NCI-H2081 (cell line): ENCODE measurements at places on chromosomes 11 and 22.

DNA sequence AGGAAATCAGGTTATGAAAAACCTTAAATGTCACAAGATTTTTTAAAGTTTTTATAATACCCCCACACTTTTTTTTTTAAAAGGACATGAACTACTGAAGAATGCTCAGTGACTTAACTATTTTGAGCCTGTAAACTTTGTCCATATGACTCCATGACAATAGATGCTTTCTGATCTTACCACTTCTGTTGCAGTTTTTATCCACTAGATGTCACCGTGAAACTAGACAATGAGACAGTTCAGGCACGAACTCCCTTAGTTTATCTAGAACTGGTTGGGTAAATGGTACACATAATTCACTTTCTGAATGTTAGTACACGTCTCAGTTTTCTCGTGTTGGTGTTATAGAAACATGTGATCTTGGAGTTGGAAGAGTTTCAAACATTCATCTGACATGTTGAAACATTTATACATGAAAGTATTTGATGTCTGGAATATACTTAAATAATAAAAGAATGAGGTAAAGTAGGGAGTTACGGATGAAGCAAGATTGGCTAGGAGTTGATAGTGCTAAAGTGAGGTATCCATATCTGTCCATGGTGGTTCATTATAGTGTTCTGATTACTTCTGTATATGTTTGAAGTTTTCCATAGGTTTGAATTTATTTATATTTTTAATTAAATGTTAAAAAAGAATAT, 8.1 kb downstream of the CCDC15 start:
- DNase-seq, result peak; percentile 71

- no peak for DNase-seq
These were observed 765.1 kb downstream of the KCNA4 start for GRCh38 chr11:29251738-29252137.

DNA sequence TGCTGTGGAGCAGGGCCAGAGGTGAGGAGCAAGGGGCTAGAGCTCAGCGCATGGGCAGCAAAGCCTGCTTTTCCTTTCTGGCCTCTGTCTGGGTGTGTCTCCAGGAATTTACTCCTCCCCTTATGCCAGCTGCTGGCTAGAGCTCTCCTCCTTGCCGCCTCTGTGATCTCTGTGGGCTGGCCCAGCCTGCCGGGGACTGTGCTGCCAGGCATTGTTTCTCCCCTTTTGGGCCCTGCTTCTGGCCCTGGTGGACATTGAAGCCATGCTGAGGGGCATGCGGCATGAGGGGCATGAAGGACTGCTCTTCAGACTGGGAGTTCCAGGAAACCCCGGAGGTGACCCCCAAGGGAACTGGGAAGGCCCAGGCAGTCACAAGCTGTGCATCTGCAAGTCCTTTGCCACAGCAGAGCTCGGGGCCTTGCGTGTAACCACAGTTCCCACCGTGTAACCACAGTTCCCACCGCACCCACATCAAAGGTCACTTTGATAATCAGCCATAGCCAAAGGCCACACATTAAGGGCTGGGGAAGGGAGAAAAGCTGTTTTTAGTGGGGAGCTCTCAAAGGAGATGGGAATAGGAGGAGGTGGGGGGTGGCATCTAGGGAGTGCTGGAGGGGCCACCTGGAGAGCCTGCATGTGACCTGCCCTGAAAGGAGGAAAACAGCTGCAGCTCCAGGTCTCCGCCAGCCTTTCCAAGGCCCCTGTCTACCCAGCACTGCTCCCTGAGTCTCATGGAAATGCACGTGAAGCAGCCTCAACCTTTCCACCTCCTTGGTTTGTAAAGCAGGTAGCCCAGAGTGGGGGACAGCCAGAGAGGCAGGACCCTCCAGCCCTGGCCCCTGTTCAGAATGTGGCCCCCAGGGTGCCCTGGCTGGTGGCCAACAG, 62.3 kb downstream of the PPFIBP2 start:
- no peak for DNase-seq

GRCh38 chr22:46406349-46406748, 70.8 kb downstream of the TRMU start:
- DNase-seq, result no peak

GRCh38 chr11:21198498-21198897, 529.1 kb downstream of the NELL1 start:
- no peak for DNase-seq

DNA sequence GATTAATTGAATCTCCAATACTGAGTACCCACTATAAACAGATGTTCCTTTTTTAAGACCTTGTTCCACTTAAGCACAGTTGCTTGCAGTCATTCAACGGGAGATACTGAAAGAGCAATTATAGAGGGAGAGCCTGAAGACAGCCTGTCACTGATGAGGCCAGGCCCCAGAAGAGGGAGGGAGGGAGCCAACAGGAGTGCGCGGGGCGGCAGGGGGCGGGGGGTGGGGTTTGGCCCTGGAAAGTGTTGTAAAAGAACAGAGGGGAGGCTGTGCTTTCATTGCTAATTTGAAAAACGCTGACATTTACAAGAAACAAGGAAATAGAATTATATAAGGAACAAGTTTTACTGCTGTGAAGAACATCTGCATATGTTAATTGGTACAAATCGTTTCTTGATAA, 53.1 kb downstream of the MAP6 start:
- no peak for DNase-seq

- DNase-seq, result no peak
These were observed 7.1 kb downstream of the P2RY2 start for GRCh38 chr11:73225001-73225686.

GRCh38 chr11:44758983-44759382, 32.2 kb downstream of the TSPAN18 start:
- DNase-seq, result no peak

DNA sequence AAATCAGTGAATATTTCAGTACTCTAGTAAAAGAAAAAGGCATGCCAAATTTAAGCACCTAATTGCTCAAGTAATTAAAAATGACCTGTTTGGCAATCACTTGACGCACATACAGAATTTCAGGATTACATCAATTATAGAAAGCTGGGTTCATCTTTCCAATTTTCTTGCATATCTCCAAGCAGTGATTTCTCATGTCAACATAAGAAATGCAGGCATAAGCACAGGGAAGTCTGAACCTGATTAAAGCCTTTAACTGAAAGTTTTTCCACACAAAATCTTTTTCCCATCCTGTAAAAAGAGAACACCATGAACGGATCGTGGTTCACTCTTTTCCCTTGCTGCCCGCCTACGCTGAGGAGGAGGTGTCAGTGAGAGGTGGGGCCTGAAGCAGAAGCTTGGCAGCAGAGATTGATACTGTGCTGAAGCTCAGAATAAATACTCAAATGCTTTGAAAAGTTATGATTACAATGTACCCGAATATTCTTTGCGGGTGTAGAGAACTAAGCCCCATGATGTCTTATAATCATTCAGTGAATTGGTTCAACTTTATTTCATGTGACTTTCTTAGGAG, 704.1 kb upstream of the CCDC90B start:
- no peak for DNase-seq

GRCh38 chr11:69075421-69076128, 26.8 kb downstream of the TPCN2 start:
- DNase-seq, result no peak

DNA sequence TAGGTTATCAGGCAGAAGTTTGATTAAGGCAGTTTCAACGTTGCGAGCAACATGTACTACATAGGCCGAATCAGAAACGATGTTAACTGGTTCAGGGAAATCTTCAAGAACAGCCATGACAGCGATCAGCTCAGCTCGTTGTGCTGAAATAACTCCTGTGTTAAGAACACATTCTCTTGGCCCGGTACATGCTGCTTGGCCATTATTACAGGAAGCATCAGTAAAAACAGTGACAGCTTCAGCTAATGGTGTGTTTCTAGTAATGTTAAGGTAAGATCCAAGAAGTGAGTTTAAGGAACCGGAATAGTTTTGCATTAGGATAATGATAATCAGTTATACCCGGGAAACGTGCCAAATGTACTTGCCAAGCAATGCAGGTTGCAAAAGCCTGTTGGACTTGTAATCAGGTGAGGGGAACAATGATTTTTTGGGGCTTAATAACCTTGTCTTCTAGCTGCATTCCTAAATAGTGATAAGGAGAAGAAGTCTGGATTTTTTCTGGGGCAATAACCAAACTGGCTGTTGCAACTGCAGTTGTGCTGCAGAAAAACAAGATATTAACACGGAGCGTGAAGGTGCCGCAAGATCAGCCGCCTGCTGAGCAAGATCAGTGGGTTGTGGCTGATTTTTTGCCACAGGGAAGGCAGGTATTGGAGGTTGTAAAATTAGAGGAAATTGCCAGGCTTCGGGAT, 14.3 kb downstream of the OR52K1 start:
- DNase-seq, result no peak

DNA sequence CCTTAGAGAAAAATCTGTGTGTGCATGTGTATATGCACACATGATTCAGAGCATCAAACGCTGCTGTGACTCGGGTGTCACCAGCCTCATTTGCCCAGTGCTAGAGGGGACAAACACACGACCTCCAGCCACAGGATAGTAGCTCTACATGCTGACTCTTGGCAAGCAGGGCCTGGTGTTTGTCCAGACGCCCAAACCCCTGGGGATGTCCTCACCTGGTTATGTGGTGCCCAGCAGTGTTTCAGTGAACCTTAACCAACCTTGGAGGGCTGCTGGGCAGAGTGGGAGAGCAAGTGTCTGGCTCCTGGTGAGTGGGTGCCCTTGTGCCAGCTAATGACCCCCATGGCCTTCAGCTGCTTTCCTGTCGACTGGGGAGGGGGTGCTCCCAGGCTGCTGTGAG, 26.7 kb downstream of the IGLL1 start:
- no peak for DNase-seq

DNA sequence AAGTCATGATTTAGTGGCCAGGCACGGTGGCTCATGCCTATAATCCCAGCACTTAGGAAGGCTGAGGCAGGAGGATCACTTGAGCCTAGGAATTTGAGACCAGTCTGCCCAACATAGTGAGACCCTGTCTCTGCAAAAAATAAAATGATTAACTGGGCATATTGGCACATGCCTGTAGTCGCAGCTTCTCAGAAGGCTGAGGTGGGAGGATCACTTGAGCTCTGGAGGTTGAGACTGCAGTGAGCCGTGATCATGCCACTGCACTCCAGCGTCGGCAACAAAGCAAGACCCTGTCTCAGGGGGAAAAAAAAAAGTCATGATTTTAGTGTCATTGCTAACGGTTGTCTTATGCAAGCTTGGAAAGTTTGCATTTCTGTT, 11.9 kb downstream of the UBE2L3 start:
- DNase-seq, result no peak

DNA sequence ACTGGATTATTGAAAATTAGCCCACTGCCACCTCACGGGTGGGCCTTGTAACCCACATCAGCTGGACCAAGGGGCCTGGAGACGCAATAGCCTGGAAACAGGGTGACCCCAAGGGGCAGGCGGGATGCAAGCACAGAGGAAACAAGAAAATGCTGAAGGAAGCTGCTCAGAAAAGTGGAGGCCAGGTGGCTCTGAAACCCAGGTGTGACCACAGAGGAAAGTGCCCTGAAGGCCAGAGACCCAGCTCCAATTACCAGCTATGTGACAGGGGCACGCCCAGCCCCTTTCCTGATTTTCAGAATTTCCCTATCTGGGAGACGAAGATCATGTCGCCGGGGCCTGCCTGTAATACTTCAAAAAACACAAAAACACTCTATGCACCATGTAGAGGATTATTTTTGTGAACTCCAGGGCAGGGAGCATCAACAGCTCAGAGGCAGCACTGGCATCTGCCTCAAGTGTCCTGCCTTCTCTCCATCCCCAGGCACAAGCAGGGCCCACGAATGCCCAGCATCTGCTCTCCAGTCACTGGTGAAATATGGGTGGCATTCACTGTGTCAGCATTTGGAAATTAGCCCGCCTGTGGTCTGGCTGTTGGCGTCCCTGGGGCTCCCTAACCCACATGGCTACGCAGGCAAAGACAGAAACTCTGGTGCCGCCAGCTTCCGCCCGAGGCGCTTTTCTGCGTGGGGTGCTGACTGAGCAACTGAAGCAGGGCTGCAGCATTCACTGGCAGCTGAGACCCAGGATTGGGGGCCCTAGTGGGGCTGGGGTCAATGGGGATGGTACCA, 6.3 kb downstream of the KCNJ1 start:
- DNase-seq, result no peak

DNA sequence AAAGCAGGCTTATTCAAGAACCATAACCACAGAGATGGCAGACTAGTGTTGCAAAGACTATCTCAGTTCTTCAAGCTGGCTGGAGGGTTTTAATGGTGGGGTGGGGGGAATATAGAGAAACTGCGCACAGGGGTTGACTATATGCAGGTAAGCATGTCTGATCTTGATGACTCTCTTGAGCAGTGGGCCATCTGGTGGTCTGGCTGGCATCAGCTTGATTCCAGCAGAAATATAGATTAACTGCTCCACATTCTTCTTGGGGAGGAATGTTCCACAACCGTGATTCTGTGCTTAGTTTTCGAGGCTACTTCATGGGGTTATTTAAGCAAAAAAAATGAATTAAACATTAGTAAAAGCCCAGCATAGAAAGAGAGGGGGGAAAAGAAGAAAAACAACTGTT, 158.8 kb upstream of the PGR start:
- DNase-seq, result no peak

DNA sequence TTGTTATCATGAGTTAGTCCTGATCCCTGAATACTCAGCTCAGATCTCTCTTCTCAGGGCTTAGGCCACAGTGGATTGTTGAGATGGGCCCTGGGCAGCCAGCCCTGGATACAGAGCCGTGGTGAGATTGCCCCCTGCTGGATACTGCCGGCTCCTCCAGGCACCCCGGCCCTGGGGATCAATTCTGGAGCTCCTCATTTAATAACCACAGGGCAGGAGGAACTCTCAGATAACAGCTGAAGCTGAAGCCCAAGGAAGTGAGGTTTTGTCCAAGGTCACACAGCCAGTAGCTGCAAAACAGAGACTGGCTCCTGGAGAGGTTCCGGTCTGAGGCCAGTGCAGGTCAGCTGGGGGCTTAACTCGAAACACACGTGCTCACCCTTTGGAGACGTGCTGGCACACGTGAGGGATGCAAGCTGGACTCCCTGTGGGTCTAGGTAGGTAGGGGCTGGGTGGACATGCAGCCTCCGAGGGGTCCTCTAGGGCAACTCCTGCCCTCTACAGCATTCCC, 16.0 kb downstream of the USH1C start:
- DNase-seq, result peak; percentile 75

DNA sequence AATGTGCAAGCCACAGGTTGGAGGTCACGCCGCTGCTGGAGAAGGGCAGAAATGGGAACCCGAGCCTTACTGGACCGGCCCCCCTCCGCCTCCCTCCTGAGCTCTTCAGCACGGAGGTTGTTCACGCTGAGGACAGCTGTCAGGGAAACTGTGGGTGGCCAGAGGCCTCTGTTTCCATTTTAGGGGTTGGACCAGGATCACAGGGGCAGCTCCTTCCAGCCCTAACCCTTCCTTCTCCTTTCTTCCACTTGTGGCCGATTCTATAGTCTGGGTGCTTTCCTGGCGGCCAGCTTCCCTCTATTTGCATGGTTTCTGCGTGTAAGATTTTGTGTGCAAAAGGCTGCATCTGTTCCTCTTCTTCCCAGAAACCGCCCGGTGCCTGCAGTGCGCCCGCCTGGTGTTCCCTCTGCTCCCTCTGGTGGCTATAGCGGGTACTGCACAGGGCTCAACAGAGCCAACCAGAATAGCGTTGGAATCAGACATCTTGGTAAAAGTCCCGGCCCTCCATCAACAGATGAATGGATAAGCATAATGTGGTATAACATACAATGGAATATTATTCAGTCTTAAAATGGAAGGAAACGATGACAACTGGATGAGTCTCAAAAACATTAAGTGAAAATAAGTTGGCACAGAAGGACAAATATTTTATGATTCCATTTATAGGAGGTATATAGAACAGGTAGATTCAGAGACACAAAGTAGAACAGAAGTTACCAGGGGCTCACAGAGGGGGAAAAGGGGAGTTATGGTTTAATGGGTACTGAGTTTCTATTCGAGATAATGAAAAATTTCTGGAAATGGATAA, 8.4 kb upstream of the SLC22A8 start:
- peak; percentile 58 for DNase-seq
